ENCODE measurements at places on chromosomes 3 and 15.
A peak's percentile ranks its signal among the peaks of the same experiment; 100 is the strongest.

GRCh38 chr3:118077332-118077731, 957.3 kb downstream of the IGSF11 start:
- no peak for DNase-seq

- no peak for DNase-seq
Measured at GRCh38 chr3:155885292-155885691, 14.8 kb downstream of the GMPS start.

GRCh38 chr3:187795207-187795960, 50.1 kb upstream of the BCL6 start:
- DNase-seq = no peak

- DNase-seq = no peak
Measured at GRCh38 chr3:5210926-5211325, 23.4 kb downstream of the EDEM1 start.

DNA sequence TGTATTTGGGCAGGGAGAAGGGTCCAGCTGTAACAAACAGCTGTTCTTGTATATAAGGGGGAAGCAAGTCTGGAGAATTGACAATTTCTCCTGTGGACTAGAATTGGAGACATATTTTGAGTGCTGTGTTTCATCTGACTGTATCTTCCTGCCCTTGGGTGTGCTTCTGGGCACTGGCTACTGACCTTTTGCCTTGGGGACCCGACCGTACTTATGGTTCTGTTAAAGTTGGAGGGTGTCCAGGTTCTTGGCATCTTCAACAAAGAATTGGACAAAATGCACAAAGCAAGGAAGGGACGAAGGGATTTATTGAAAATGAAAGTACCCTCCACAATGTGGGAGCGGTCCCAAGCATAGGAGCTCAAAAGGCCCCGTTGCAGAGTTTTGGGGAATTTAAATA, 31.0 kb downstream of the MAP2K1 start:
- no peak for DNase-seq

DNA sequence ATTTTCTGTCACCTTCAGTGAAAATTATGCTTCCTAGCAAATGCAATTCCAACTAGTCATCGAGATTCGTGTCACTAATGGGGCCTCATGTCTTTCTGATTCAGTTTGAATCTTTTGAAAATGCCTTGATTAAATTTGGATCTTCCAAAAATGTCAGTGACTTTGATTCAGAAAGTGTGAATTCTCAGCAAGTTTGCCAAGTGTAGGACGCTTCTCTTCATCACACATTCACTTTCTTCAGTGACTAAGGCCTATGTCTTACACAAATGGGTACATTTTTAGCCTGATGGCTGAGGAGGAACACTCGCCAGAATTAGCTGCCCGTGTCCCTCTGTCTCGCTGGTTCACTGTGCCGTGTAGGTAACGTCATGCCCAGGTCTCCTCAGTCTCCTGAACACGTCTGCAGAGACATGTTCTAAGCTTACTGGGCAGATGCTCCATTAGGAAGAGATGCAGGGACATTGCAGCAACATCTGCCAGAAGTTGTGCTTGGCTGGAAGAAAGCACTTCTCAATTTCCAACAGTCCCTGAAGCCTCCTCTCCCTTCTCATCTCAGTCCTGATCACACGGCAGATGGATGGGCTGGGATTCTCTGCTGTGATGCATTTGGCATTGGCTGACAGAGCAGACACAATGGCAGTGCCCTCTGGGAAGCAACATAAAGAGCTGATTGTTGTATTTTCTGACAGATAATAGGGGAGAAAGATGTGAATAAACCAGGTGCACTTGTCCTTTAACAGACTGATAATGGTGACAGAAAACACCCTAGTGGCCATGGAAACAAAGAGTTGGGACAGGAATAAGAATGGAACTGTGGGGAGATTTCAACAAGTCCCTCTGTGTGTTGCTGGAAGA, 29.1 kb upstream of the LYZL4 start:
- DNase-seq = no peak

GRCh38 chr15:65888981-65889380, 19.7 kb downstream of the RAB11A start:
- no peak for DNase-seq

- DNase-seq = no peak
Measured at GRCh38 chr15:41416128-41416741, 660 bp upstream of the RTF1 start.

- DNase-seq = no peak
Measured at GRCh38 chr3:197226179-197226578, 72.2 kb downstream of the DLG1 start.

DNA sequence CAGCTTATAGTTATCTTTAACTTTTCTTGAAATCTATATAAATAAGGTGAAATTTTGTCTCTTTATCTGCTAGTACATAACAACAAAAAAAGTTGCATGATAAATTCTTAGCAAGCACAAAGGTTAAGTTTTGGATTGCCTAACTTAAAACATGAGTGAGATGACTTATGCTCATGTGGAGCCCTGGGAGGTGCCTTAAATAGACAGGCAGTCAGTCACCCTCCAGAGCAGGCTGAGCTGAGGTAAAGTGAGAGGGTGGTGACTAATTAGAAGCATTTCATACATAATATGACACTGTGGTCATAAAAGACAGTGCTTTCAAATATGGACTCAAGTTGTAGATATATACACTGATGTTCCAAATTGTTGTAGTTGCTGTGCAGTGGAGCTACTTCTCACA, 14.6 kb upstream of the MME start:
- DNase-seq = peak; percentile 20

- DNase-seq = no peak
Measured at GRCh38 chr15:46300716-46301115, 665.9 kb downstream of the SQOR start.

- DNase-seq = no peak
Measured at GRCh38 chr3:19967812-19968211, 20.9 kb downstream of the RAB5A start.

- no peak for DNase-seq
Measured at GRCh38 chr3:155805204-155805801, 775 bp downstream of the C3orf33 start.

- no peak for DNase-seq
Measured at GRCh38 chr3:661356-661755, 431.5 kb upstream of the CNTN6 start.

DNA sequence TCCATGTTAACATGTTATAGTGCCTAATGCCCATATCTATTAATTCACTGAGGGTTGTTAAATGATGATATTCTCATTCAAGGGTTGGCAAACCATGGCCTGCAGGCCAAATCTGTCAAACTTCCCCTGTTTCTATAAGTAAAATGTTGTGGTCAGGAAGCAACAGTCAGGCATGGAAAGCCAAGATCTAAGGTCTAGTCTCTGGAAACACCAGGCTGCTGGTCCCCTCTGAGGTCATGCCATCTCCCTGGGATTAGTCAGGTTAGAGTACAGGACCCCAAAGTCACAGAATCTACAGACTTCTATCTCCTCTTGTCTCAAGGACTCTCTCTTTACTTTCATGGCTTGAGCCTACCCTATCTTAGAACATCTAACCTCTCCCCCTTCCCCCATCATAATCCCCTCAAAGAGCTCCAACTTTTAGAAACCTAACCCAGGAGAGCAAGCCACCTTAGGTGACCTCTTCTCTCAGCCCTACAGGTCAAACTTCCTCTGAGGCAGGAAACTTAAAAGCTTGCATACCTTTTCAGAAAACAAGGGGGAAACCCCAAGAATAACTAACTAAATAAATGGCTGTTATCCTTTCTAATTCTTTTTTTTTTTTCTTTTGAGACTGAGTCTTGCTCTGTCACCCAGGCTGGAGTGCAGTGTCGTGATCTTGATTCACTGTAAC, 15.3 kb upstream of the HERC1 start:
- DNase-seq = no peak

GRCh38 chr15:70299931-70300869, 202.5 kb upstream of the TLE3 start:
- no peak for DNase-seq

- DNase-seq = peak; percentile 45
Measured at GRCh38 chr3:186381424-186382216, 19.6 kb upstream of the DGKG start.

- DNase-seq = no peak
Measured at GRCh38 chr3:131329774-131330173, 51.8 kb upstream of the NUDT16 start.

GRCh38 chr15:35547775-35548364, 1.9 kb upstream of the DPH6 start:
- DNase-seq = no peak

DNA sequence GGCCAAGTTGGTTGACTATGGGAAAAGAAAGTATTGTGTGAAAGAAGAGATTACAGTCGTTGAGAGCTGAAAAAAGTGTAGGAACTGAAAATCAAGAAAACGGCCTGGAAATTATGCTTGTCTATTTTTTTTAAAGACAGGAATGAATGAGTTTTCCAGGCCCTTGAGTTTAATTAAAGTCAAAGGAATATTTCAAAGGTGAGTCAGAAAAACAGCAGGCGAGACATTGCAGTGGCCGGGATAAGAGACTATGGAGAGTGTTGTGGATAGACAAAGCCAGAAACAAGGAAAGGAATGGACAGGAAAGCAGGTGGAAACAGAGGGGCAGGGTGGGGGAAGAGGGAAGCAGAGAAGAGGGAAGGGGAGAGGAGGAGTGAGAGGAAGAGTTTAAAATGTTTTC, 275.1 kb upstream of the LRTM1 start:
- no peak for DNase-seq

- DNase-seq = no peak
Measured at GRCh38 chr15:47203993-47204392, 513.3 kb upstream of the SEMA6D start.

- no peak for DNase-seq
Measured at GRCh38 chr3:14129296-14129695, 4.4 kb downstream of the TMEM43 start.

GRCh38 chr15:68379058-68379758, 52.8 kb downstream of the ITGA11 start:
- DNase-seq = no peak

GRCh38 chr15:65939901-65940617, 70.8 kb downstream of the RAB11A start:
- no peak for DNase-seq

DNA sequence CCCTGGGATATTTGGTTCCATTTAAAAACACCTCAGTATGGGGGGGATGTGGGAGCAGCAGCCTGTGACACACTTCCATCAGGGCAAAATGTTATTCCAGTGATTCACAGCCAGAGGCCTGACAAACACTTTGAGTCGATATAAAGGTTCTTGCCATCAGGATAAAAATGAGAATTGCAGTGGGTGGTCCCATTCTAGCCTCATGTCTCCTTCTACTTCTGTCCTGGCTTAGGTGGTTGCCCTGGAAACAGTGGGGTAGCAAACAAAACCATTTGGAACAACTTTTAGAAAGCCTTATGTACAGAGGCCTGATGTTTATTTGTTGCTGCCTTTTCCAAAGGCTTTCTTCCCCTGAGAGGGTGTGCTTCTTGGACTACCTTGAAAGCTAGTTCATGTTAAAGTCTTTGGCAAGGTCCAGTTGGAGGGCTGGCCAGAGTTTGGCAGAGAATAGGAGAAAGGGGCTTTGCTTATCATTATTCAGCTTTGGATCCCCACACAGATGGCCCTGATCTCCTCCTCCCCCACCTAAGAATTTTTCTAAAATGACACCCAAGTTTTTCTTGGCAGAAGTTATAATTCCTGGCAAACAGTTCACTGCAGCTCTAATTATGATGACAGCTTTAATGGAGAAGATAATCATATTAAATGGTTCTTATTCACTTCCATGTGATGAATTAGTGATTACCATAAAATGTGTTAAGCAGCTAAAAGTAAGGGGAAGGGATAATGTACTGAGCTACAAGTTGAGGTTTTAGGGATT, 84.2 kb upstream of the ZNF280D start:
- DNase-seq = peak; percentile 28

- no peak for DNase-seq
Measured at GRCh38 chr3:153818338-153818737, 302.9 kb upstream of the ARHGEF26 start.

GRCh38 chr3:197168063-197168462, 130.3 kb downstream of the DLG1 start:
- DNase-seq = no peak

GRCh38 chr3:172152874-172153273, 113.5 kb downstream of the FNDC3B start:
- DNase-seq = no peak

GRCh38 chr3:48064292-48064829, 48.1 kb upstream of the MAP4 start:
- no peak for DNase-seq

DNA sequence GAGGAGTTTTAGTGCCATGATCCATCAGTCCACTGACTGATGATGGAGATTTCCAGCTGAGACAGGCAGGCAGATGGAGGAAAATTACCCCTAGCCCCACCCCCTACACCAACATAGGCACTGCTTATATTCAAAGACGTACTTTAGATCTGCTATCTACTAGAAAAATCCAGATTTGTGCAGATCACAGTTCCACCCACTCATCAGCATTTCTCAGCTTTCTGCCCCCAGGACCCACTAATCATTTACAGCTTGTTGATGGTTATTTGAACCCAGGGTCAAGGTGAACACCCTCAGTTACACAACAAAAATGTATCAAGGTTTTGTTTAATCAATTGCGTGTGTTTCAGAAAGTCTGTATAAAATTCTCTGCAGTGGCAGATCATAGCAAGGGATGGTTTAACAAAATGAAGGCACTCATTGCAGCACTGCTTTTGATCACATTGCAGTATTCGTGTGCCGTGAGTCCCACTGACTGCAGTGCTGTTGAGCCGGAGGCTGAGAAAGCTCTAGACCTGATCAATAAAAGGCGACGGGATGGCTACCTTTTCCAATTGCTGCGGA, at the start of gene HRG:
HRG (plus strand) TSS at position 390 of the 564 bp plus-strand sequence; CDS start at position 408, 18 bp downstream.
- no peak for DNase-seq

GRCh38 chr3:187717572-187717971, 15.2 kb upstream of the RTP2 start:
- no peak for DNase-seq

All from LoVo (cell line).